CD4-positive, alpha-beta memory T cell (primary cell): ENCODE measurements at places on chromosomes 2 and 18.

DNA sequence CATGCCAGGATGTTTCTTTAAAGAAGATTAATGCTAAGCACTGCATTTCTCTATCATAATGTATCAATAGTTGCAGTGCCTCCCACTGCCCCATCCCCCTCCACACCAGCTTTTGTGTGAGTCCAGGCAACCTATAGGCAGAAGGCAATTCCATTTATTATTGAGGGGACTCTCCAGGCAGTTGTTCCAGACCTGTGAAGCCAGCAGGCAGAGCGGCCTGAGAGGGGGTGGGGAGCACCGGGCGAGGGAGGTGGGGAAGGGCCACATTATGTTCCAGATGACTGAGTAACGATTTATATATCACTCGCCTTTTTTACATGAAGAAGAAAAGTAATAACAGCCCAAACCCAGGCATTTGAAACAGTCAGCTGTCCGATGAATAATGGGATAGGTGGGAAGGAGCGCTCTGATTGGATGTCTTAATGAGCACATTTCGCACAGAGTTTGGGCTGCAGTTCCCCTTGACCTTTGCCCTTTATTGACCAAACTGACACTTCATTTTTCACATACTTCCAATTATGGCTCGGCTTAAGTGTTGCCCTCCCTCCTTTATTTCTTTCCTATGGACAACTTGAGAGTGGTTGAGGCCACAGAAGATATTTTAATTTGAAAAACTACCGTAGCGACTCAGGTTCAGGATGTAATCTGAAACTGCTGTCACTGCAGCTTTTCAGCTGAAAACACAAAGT, 34.4 kb downstream of the MEIS1 start:
- no peak for DNase-seq

GRCh38 chr2:11157296-11157695, 2.0 kb downstream of the SLC66A3 start:
- no peak for DNase-seq

GRCh38 chr2:241506793-241507429, 1.5 kb downstream of the STK25 start:
- DNase-seq, result no peak

DNA sequence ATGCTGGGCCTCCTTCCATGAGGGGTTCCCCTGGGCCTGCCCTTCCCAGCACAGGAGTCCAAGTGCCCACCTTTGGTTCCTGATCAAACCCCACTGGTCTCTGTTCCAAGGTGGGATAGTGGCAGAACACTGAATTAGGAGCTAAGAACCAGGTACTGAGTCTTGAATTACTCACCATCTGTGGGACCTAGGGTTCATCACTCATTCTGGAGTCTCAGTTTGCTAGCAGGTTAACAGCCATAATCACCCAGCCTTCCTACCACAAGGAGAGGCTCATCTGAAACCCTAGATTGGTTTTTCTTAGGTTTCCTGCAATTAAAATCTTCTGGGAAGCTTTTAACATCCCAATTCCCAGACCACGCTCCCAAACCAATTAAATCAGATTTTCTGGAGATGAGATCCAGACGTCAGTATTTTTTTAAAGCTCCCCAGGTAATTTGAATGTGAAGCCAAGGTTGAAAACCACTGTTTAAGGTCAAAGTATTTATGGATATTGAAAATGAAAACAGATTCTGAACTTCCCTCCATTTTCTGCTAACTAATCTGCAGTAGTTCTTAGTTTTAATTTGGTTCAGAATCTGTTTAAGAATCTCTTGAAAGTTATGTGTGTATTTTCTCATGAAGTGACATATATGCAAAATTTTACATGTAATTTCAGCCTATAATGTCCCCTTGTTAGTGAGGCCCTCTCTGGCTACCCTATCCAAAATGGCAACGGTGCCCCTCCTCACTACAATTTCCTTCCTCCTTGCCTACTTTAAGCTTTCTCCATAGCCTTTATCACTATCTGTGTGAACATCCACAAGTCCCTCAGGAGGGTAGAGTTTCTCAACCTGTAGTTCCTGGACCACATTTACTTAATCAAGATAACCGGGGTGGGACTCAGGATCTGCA, 166.5 kb upstream of the CXCR4 start:
- DNase-seq, result no peak

DNA sequence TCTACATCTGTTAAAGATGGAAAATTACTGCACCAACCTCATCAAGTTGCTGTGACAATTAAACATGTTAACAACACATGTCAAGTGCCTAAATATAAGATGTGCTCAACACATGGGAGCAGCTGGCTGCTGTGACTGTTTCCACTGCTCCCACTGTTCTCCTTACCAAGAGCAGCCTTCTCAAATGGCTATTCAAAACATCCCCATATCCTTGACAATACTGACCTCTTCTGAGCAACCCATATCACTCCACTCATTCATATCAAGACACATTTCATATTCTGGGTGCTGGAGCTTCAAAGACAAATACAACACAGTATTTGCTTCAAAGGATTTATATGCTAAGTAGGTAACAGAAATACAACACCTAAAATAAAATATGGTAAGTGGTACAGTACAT, 60.3 kb downstream of the PIAS2 start:
- DNase-seq, result no peak

GRCh38 chr18:12768625-12769024, 65.8 kb downstream of the PSMG2 start:
- no peak for DNase-seq

- no peak for DNase-seq
These were observed 168.1 kb downstream of the TMEM163 start for GRCh38 chr2:134550566-134551164.

- no peak for DNase-seq
These were observed 97.2 kb downstream of the ARL4C start for GRCh38 chr2:234399451-234400246.

GRCh38 chr2:48865704-48866103, 110.2 kb upstream of the LHCGR start:
- DNase-seq, result no peak

GRCh38 chr2:190867212-190867611, 13.4 kb upstream of the GLS start:
- no peak for DNase-seq

DNA sequence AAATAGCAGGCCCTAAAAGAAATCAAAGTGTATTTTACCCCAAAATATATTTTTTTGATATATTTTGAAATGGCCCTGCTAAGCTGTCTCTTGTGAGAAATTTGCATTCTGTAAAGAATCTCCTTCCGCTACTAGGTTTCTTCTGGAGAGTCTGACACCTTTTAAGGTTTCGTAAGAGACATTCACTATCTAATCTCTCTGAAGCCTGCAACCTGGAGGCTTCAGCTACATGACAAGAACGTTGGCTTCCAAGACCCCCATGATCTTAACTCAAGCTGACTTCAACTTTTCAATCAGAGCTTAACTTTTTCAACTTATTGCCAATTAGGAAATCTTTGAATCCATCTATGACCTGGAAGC, 1894.9 kb upstream of the LRRTM1 start:
- no peak for DNase-seq

DNA sequence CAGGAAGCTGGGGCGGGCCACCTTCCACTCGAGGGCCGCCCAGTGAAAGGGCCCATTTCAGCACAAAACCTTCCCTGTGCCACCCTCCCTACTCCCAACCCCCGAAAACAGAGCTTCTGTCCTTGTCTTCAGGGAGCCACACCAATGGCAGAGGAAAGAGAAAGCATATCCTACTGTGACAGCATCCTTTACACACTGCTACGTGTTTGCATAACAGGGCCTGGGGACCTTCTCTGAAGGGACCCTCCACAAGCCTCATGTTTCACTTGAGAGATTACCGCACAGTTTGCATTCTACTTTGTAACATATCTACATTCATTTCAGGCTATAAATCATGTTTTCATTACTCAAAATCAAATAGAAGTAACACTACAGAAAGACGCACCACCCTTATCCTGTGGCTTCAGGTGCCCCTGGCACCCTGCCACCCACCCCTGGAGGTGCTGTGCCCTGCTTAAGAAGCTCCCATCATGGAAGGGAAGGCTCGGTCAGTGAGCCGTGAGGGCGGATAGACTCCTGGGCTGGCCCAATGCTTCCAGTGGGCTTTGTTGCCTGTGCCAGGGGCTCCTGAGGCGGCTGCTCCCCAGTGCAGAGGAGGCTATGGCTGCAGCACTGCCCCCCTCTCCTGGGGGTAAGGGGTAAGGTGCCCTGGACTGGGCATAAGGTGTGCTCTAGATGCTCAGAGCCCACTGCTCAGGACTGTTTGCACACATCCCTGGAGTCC, 52.0 kb downstream of the EIPR1 start:
- no peak for DNase-seq

DNA sequence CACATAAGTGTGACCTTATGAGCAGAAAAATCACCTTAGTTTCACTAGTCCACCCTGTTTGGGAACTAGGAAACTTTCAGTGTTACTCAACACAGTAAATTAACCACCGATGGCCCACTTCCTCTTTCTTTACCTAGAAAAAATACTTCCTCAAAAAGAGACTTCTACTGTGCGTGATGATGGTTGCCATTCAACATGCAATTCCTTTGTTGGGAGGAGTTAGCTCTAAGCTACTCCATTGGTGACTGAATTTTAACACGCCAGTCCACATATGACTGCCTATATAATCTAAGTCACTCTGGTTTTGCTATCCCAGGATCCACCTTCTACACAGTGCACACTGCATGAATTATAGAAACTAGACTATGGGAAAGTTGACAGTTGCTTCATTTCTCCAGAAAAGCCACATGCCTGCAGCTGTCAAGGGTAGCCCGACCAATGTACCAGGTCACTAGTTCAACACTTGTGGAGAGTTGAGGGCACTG, 47.8 kb upstream of the REG3G start:
- DNase-seq, result no peak

DNA sequence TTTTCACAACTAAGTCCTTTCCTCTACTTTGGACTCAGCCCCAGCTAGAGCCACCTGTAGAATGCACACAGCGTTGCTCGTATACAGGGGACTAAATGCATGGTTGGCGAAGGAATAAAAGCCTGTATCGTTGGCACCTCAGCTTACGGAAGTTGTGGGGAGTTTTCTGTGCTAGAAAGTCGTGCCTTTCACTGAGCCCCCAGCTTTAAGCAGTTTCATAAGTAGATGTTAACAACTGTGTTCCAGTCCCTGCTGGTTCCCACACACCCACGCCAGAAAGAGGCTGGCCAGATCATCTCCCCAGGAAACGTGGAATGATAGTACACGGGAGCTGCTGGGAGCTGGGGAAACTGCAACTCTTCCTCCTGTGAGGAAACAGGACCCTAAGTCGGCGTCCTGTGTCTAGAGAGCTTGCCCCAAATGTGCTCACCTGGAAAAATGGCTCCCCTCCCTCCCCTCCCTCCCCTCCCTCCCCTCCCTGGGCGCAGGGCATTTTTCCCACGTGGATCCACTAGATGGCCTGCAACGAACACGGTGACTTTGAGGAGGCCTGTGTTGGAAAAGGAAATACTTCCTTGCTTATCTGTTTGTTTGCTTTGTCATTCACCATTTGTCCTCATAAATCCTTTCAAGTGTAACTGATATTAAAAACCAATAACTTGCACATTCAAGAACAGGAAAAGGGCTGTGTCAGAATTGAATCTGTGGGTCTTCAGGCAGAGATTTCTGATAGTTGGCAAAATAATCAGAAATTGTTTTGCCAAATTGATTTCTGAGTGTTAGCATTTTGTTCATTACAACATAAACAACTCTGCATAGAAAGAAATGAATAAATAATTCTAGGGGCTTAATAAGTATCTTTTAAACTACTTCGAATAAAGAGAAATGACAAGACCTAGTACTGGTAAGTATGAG, 43.9 kb upstream of the RFX8 start:
- DNase-seq, result no peak

DNA sequence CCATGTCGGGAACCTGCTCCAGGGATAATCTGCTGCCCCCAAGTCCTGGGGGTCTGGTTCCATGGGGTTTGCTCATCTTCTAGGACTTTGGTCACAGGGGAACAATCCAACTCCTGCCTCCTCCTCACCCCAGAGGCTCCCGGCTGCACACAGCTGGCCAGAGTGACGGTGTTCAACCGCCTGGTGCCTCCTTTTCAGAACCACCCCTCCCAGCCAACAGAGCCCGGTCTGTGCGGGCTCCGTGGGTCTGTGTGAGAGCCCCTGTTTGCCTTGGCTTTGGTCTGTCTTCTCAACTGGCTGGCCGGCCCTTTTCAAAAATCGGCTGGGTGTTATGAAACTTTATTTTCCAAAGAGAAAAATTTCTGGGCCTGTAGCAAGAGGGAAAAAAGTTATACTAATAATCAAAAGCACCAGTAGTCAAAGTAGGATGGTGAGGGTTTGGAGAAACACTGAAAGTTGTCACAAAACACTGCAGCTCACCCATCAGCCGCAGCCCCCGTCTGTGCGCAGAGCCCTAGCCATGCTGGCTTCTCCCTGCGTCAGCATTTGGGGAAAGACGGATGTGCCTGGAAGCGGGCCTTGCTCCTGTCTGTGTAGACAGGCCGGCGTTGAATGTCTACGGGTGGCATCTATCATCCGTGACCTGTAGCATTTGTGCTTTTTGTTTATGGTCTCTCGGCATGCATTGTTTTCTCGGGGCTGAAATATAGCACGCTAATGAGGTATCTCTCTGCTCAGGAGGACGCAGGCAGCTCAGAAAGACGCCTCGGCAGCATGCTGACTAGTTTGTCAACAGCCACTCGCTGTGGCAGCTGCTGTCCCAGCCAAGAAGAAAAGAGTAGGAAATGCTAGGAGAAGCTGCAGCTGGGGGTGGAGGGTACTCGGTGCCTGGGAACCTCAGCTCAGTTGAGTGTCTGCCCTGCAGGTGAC, 138.6 kb downstream of the GLI2 start:
- DNase-seq, result no peak

DNA sequence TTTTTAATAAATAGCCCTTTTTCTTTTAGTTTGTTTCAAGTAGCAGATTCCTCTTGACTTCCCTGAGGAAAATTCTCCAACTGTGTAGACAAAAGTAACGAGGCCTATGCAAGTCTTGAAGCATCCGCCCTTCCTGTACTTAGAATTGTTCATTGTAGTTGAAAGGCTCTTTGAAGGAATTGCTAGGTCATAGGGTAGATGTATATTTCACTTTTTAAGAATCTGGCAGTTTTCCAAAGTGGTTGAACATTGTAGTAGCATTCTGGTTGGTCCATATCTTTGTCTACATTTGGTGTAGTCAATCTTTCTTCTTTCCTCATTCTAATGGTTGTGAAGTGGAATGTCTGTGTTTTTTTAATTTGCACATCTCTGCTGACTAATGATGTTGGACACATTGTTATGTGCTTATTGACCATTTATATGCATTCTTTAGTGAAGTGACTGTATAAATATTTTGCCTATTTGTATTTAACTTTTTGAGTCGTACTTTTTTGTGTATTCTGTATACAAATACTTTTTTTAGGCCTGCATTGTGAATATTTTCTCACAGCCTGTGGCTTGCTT, 5.6 kb upstream of the SERPINB11 start:
- DNase-seq, result no peak
